ENCODE measurements at places on chromosomes 1 and 21.

DNA sequence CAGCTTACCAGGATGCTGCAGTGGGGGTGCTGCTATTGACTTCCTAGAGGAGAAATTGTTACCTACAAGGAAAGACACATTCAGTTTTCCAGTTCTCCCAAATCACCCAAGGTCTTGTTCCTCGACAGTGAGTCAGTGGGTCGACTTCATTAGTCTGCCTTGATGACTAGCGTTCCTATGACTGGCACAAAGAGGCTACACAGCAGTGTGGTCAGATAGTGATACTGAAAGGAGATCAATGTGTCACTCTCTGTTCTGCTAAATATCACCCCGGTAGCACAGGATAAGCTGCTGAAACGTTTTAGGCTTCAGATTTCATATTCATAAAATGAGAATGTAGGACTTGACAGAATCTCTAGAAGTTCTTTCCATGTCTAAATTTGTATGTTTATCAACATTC, 357.4 kb downstream of the LMX1A start:
- H3K4me1 ChIP-seq, result no peaks in the 10 kb centered on the region
- H3K27me3 ChIP-seq, result no peaks in the 10 kb centered on the region
- H3K4me3 ChIP-seq, result no peak overlapping the region
- H3K36me3 ChIP-seq, result no peaks in the 10 kb centered on the region

DNA sequence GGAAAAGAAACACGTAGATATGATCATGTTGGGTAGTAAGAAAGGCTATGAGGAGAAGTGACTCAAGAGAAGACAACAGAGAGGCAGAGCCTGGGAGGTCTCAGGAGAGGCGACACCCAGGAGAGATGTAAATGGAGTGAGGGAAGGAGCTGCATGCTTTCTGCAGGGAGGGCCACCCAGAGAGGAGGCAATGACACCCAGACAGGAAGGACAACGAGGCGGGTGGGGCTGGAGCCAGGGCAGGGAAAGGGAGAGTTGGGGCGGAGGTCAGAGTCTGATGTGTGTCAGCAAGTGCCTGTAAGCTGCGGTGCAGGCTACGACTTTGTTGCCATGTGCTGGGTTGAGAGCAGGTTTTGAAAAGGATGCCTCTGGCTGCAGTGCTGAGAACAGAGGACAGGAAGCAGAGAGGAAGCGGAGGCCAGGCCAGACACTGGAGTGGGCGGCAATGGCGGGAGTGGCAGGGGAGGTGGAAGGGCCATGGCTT, 31.3 kb downstream of the SLC1A7 start:
- H3K4me1 ChIP-seq, result peaks cover 6% of the 10 kb centered on the region
- H3K27me3 ChIP-seq, result no peaks in the 10 kb centered on the region
- H3K4me3 ChIP-seq, result no peak overlapping the region
- no peak for DNase-seq
- H3K27ac ChIP-seq, result no peak overlapping the region
- no peaks in the 10 kb centered on the region for H3K36me3 ChIP-seq

DNA sequence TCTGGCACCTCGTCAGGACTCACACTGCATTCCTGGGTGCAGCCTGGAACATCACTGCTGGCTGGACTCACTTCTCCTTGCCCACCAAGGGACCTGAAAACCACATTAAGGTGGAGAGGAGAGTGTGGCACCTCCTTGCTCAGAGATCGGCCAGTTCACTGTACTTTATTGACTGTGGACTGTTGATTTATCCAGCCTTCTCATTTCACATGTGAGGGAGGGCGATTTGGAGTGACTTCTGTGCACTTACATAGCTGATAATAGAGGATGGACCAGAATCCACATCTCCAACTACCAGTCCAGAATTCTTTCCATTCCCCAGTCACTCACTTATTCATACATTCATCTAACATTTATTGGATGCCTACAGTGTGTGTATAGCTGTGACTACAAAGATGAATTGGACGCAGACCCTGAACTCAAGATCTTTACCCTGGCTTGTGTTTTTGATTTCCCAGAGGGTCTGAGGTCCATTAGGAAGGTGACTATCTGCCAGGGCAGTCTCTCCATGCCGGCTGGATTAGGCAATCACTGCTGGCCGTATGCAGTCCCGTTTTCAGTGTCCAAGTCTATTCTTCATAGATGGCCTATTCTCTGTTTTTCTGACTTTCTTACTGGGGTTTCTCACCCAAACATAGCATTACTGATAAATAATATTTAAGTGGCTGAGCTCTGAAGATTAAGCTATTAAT, 233.5 kb upstream of the SGIP1 start:
- no peak for DNase-seq
- H3K36me3 ChIP-seq, result no peaks in the 10 kb centered on the region
- peaks cover 5% of the 10 kb centered on the region for H3K4me1 ChIP-seq
- H3K27me3 ChIP-seq, result no peaks in the 10 kb centered on the region
- no peak overlapping the region for H3K4me3 ChIP-seq
- no peak overlapping the region for H3K27ac ChIP-seq

DNA sequence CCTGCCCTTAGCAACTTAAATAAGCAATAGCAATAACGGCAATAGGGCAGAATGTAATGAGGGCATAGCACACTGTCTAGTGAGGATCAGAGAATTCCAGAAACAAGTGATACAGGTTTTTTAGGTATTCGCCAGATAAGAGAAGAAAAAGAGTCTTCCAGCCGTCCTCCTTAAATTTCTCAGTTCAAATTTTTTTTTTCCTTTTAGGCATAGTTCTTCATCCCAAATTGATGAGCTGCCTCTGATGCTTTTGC, 1.8 kb downstream of the PIGV start:
- no peak for DNase-seq
- no peaks in the 10 kb centered on the region for H3K27me3 ChIP-seq
- no peak overlapping the region for H3K4me3 ChIP-seq
- H3K36me3 ChIP-seq, result no peaks in the 10 kb centered on the region
- H3K4me1 ChIP-seq, result peaks cover 11% of the 10 kb centered on the region
- peak overlapping the region; percentile 91 for H3K27ac ChIP-seq

DNA sequence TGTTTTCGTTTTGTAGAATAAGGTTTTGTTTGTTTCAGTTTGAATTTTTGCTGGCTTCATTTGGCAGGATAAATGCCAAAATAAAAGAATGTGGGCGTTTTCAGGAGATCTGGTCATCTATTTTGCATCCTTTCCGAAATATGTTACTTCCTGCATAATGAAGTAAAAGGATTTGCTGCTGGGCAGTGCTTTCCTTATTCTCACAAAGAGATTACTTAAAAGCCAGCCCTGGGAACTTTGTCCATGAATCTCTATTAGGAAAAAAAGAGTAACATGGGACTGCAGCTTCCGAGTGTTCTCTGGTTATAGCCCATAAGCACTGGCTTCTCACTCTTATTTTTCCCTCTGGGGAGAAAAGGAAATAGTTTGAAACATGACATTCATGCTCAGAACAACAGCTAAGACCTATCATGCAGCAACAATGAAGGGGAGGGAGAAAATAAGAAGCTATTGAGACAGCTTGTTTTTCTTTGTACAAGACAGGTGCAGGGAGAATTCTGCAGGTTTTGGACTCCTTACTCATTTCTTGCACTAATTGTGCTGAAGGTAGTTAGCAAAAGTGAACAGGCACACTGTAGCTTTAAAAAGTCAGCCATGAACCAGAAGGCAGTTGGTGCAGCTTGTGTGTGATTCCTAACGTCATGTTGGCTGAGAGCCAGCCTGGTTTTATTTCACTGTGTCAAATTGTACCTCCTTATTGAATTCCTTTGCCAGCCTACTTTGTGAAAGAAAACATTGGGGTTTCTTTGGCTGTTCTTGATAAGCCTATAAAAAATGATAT, at the start of gene SAMD13:
TSS of gene SAMD13 (plus strand) at position 705 of the 781 bp plus-strand sequence. CDS start 1,527 bp downstream, outside the sequence.
- no peaks in the 10 kb centered on the region for H3K36me3 ChIP-seq
- H3K4me3 ChIP-seq, result no peak within 1 kb of the TSS
- no peaks in the 10 kb centered on the region for H3K27me3 ChIP-seq
- no peak for DNase-seq
